ENCODE measurements at places on chromosomes 2 and 18.

- peak; percentile 72 for DNase-seq
Observed at GRCh38 chr2:205352593-205352992, 329.7 kb upstream of the NRP2 start.

GRCh38 chr18:47050468-47050867, 15.0 kb upstream of the ELOA2 start:
- DNase-seq: peak; percentile 53

GRCh38 chr2:54773233-54773632, 49.8 kb downstream of the EML6 start:
- no peak for DNase-seq

DNA sequence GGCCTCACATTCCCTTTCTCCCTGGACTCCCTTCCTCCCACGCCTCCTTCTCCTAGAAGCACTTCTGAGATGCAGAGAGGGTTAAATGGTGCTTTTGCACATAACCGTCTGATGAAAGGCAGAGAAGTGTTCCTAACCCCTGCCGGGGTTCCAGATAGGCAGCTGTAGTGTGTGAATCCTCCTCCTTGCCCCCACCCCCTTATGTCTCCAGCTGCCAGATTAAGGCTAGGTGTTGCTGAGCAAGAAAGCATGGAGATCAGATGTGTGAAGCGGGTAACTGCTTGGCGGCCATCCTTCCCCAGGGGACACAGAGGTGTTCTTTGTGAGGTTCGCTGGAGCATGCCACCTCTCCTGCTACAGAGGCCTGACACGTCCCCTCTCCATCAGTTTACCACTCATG, 88.3 kb downstream of the NRP2 start:
- DNase-seq: no peak

DNA sequence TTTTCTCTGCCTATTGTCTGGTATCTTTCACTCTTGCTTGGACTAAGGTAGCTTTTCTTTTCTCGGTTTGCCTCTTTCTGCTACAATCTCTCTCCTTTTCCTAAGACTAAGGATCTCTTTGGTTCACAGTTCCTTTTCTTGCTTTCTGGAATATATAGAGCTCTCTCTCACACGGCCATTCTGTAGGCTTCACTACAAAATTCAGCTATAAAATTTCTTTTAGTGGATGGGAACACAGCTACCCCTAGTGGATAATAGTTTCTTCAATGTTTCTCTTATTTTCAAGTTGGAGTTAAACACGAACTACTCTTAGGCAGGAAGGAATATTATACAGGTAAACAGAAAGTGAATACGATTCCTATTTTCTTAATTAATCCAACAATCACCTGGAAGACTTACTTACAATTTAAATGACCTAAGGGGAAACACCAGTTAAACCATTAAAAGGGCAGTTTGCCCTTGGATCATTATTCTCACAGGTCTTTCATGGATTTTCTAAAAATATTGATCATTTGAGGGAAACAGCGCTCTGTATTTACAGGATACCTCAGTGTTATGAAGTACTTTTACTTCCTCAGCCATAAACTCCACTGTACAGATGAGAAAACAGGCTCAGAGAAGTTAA, 140.5 kb downstream of the LRP2 start:
- peak; percentile 5 for DNase-seq

- DNase-seq: peak; percentile 56
Observed at GRCh38 chr2:225737556-225737955, 338.0 kb downstream of the NYAP2 start.

DNA sequence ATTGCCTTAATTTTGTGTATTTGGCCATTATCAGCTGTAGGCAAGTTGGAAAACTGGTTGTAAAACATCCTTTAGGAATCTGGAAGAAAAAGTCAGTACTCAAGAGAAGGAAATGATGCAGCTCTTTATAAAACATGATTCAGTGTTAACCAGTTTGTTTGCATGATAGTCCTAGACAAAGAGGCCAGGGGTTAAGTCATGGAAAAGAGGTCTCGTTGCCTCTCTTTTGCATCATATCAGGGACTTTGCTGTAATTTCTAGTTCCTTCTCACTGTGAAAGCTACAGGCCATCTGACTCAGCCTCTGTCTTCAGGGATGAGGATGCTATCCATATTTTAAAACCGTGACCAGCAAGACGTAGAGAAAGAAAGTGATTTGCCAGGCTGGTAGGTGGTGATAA, 38.0 kb downstream of the NPAS2 start:
- peak; percentile 94 for DNase-seq

DNA sequence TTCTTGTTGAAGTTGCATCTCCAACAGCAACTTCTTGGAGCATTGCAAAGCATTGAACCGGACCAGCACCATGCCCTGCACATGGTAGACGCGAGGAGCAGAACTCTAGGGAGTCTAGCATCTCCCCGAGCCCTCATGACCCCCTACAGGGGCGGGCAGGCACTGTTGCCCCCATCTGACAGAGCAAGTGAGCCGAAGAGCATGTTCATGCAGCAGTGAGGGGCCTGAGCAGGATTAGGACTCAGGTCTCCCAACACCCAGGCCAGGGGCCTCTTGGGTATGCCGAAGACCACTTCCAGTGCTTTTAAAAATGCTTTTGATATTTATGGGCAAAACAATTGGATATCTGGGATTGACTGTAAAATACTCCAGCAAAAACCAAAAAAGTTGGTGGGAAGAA, 163.3 kb downstream of the TFCP2L1 start:
- DNase-seq: no peak

GRCh38 chr2:207071820-207072219, 93.9 kb downstream of the KLF7 start:
- no peak for DNase-seq

DNA sequence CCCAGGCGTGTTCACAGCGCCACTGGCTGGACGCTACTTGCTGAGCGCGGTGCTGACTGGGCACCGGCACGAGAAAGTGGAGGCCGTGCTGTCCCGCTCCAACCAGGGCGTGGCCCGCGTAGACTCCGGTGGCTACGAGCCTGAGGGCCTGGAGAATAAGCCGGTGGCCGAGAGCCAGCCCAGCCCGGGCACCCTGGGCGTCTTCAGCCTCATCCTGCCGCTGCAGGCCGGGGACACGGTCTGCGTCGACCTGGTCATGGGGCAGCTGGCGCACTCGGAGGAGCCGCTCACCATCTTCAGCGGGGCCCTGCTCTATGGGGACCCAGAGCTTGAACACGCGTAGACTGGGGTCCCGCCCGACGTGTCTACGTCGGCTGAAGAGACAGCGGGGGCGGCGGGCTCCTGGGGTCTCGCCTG, 891 bp upstream of the KHK start:
- peak; percentile 76 for DNase-seq

DNA sequence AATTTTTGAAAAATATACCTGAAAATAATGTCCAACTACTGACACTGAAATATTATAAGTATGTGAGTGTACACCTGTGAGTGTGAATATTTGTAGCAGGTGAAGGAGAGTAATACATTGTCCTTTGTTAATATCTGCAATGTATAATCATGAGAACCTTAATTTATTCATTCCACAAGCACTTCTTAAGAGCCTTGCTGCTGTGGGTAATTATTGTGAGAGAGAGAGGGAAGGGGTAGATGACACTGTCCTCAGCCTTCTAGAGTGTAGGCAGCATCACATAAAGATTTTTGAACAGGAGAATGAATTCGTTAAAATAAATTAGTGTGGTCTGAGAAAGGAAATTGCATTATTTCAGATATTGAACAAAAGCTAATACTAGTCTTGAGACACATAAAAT, 157.2 kb downstream of the MAP2 start:
- no peak for DNase-seq

GRCh38 chr2:41644936-41645335, 402.9 kb upstream of the PKDCC start:
- DNase-seq: no peak

DNA sequence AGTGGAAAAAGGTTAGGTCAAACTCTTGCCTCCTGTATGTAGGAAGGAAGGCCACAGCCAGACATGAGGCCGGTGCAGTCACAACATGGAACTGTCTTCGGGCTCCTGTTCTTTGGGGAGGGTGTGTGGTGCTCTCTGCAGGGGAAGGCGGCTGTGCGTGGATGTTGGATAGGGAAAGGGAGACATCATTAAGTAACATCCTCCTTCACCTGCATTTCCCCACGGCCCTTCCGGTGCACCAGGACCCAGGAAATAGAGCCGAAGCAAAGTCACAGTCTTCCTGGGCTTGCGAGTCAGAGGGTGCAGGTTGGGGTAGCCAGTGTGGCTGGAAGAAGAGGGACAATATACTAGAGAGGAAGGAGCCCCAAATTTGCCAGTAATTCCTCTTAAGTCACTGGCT, 78.9 kb upstream of the SMAD7 start:
- DNase-seq: no peak

DNA sequence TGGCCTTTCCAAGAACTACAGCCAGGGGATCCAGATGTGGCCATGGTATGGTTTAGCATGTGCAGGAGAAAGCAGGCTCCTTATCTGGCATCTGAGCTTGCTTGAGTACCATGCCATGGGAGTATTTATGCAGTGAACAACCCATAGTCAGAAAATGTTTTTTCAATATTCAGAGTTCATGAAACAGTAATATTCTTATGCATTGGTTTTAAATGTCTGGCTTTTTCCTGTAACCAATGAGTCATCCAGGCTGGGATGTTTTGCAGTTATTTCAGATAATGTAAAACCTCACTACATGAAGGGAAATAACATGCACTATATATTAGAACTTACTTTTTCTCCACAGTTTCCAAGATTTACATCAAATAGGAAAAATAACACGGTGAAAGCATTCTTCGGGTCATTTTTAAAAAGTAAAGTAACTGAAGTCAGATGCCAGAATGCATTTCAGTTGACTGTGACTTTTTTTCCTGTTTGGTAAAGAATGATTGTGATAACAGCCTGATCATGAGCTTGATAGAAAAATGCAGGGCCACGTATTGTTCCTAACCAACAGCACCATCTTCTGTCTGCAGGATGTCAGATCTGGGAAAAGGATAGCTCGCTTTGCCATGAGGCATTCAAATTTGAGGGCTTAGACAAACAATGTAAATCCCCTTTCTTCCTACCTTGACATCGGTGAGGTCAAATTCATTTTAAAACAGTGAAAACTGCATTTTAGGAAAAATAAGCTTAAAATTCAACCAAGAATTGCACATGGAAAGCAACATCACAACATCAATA, 152.8 kb downstream of the DSC3 start:
- no peak for DNase-seq

- DNase-seq: no peak
Observed at GRCh38 chr18:78773819-78774218, 205.8 kb upstream of the SALL3 start.

- no peak for DNase-seq
Observed at GRCh38 chr2:205699515-205700289, 17.4 kb downstream of the NRP2 start.

- no peak for DNase-seq
Observed at GRCh38 chr2:234841321-234842015, 110.3 kb upstream of the SH3BP4 start.

DNA sequence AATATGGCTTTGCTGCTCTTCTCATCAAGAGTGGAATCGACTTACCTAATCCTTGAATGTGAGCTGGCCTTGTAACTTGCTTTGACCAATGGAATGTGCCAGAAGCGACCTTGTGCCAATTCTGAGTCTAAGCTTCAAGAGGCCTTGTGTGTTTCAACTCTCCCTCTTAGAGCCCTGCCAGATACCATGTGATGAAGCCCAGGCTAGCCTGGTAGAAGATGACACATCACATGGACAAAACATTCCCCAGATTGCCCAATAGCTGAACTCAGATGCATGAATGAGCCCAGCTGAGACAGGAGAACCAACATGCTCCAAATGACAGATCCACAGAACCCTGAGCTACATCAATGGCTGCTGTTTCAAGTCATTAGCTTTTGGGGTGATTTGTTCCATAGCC, 4.2 kb upstream of the KLHL14 start:
- no peak for DNase-seq

GRCh38 chr2:60095903-60096302, 457.6 kb downstream of the BCL11A start:
- DNase-seq: no peak

DNA sequence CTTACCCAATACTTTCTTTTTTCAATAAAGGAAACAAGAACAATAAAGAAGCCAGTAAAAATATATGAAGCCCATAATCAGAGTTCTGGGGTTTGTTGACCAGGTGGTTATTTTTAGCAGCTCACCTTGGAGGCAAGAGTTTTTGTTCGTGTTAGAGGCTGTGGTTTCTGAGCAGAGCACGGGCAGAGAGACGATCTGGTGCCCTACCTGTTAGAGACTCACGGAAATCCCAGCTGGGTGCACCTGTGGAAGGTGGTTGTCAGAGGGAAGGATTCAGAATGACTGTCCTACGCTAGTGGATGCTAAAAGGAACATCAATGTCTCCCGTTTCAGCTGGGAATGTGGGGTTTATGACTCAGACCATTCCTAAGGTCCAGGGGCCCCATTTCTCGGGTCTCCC, 87.6 kb downstream of the NRP2 start:
- DNase-seq: no peak

- peak; percentile 25 for DNase-seq
Observed at GRCh38 chr18:58337686-58338085, 291.2 kb downstream of the ALPK2 start.

- no peak for DNase-seq
Observed at GRCh38 chr18:26550998-26551694, 2.8 kb upstream of the KCTD1 start.

GRCh38 chr18:35983818-35984217, 11.3 kb downstream of the RMP24 start:
- peak; percentile 92 for DNase-seq

DNA sequence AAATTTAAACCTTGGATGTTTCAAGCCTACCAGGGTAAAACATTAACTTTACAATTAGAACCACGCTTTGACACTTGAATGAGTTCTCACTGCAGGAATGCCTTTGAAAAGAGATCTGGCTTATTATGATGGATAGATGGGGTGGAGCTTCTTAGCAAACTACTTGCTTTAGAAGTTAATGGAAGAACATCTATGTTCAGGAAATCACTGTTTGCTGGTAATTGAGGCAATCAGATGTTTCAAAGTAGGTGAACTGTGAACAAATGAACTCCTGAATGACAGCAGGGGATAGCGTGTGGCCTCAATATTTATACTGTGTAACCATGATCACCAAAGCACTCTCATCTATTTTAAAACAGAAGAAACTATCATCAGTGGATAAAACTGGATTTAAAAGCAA, 383.6 kb downstream of the PIK3C3 start:
- DNase-seq: no peak

GRCh38 chr2:9168821-9169221, 37.8 kb upstream of the ASAP2 start:
- DNase-seq: no peak

DNA sequence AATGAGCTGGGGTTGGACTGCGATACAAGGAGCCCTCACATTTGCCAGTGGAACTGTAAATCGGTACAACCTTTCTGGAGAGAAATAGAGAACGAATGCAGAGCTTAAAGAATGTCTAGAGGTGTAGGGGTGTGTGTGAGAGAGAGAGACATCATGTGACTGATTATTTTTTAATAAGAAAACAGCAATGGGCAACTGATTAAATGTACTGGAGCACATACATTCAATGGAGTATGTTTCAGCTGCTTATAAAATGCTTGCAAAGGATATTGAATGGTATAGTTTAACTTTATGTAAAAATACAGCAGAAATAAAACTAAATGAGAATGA, 391 bp upstream of the TMEM17 start:
- no peak for DNase-seq

- DNase-seq: no peak
Observed at GRCh38 chr18:33875029-33875565, 297.1 kb downstream of the ASXL3 start.

- DNase-seq: peak; percentile 33
Observed at GRCh38 chr2:1162768-1163584, 212.3 kb downstream of the SNTG2 start.

All from EH (cell line).